ENCODE measurements at places on chromosomes 5 and 9. TPM values are rescaled to one million over a fixed set of nuclear protein-coding genes. Genes with fewer than 3 reads are reported as not detected.
A peak's percentile ranks its signal among the peaks of the same experiment; 100 is the strongest.

- H3K36me3 ChIP-seq, result no peaks in the 10 kb centered on the region
- H3K27ac ChIP-seq, result no peak overlapping the region
- no peaks in the 10 kb centered on the region for H3K27me3 ChIP-seq
- DNase-seq, result no peak
- H3K4me1 ChIP-seq, result no peaks in the 10 kb centered on the region
- H3K4me3 ChIP-seq, result no peak overlapping the region
Measured at GRCh38 chr5:146745931-146746577, 132.5 kb downstream of the PPP2R2B start.

- no peak overlapping the region for H3K4me3 ChIP-seq
- no peaks in the 10 kb centered on the region for H3K4me1 ChIP-seq
- H3K27ac ChIP-seq, result no peak overlapping the region
- DNase-seq, result no peak
- no peaks in the 10 kb centered on the region for H3K27me3 ChIP-seq
Measured at GRCh38 chr5:39100301-39100850, 26.2 kb upstream of the RICTOR start.

GRCh38 chr9:35827486-35827885 is 1.0 kb downstream of the FAM221B start:
- H3K4me3 ChIP-seq, result no peak overlapping the region
- H3K27ac ChIP-seq, result no peak overlapping the region
- no peaks in the 10 kb centered on the region for H3K27me3 ChIP-seq
- DNase-seq, result no peak
- H3K4me1 ChIP-seq, result peaks cover 6% of the 10 kb centered on the region

GRCh38 chr9:118401546-118401945 is 697.3 kb downstream of the TLR4 start:
- no peaks in the 10 kb centered on the region for H3K27me3 ChIP-seq
- H3K36me3 ChIP-seq, result no peaks in the 10 kb centered on the region
- DNase-seq, result no peak
- H3K4me3 ChIP-seq, result no peak overlapping the region
- H3K27ac ChIP-seq, result no peak overlapping the region

DNA sequence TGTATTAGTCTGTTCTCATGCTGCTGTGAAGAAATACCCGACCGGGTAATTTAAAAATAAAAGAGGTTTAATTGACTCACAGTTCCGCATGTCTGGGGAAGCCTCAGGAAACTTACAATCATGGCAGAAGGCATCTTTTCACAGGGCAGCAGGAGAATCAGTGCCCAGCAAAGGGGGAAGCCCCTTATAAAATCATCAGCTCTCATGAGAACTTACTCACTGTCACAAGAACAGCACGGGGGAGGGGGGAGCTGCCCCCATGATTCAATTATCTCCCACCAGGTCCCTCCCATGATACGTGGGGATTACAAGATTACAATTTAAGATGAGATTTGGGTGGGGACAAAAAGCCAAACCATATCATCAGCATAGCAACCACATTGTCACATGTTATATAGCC is 102.5 kb downstream of the GPBP1 start:
- H3K4me1 ChIP-seq, result no peaks in the 10 kb centered on the region
- no peaks in the 10 kb centered on the region for H3K36me3 ChIP-seq
- H3K4me3 ChIP-seq, result no peak overlapping the region
- H3K27me3 ChIP-seq, result no peaks in the 10 kb centered on the region

- H3K27ac ChIP-seq, result no peak overlapping the region
- no peak overlapping the region for H3K4me3 ChIP-seq
- no peaks in the 10 kb centered on the region for H3K36me3 ChIP-seq
- H3K4me1 ChIP-seq, result no peaks in the 10 kb centered on the region
Measured at GRCh38 chr9:102550266-102550665, 444.9 kb upstream of the CYLC2 start.

DNA sequence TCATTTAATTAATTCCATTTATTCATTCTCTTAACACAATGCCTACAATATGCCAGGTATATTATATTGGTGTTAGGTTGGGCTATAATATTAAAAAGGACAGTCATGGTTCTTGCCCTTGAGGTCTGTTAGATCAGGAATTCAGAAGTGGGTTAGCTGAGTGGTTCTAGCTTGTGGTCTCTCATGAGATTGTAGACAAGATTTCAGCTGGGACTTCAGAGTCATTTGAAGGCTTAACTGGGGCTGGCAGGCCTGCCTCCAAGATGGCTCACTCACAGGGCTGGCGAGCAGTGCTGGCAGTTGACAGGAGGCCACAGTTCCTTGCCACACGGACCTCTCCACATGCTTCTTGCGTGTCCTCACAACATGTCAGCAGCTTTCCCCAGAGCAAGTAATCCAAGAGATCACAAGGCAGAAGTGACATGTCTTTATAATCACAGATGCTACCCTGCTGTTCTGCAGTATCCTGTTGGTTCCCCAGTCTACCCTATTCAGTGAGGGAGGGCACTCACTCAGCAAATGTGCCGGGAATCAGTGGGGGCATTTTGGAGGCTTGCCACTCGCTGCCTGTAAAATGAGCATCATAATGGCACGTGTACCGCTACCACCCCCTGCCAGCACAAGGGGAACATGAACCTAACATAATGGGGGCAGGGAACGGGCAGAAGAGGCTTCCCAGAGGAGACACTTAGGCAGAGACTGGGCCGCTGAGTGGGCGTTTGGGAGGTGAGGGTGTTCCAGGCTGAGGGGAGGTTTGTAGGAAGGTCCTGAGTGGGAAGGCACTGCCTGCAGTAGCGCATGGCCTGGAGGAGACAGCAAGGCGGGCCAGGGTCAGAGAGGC is 70.0 kb downstream of the EXOSC2 start:
- DNase-seq, result no peak
- H3K27me3 ChIP-seq, result no peaks in the 10 kb centered on the region
- H3K4me3 ChIP-seq, result no peak overlapping the region
- H3K4me1 ChIP-seq, result peaks cover 15% of the 10 kb centered on the region
- H3K36me3 ChIP-seq, result no peaks in the 10 kb centered on the region
- no peak overlapping the region for H3K27ac ChIP-seq

- H3K4me1 ChIP-seq, result peaks cover 14% of the 10 kb centered on the region
- H3K36me3 ChIP-seq, result no peaks in the 10 kb centered on the region
- peak; percentile 81 for DNase-seq
- no peaks in the 10 kb centered on the region for H3K27me3 ChIP-seq
- H3K4me3 ChIP-seq, result peak within 1 kb of the TSS; percentile 62
- H3K27ac ChIP-seq, result peak within 1 kb of the TSS; percentile 76
Measured at GRCh38 chr9:96383165-96383942, at the start of gene SLC35D2. Gene SLC35D2, minus strand, starts transcription at chr9:96383711. Its CDS starts 77 bp downstream, at chr9:96383634.

DNA sequence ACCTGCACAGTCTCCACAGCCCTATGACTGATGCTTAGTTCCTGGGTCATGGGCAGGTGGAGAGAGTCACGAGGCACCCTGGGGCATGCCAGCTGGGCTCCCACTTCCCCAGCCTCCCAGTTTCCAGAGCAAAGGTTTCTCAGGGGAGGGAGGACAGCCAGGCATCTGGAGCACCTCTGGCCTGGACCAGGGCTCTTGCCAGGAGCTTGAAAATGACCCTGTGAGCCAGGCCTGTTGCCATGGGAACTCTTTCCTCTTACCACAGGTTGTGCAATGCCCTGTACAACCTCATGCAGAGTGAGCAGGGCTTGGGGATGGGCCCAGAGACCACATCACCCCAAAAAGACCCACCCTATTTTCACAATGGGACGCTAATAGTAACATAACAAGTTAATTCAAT is 113.1 kb downstream of the PSD2 start:
- H3K4me3 ChIP-seq, result no peak overlapping the region
- H3K27me3 ChIP-seq, result no peaks in the 10 kb centered on the region
- no peaks in the 10 kb centered on the region for H3K36me3 ChIP-seq
- DNase-seq, result no peak

The PCDHA7 gene
- not detected for total RNA-seq

The SLC2A6 gene
- 4.8 TPM for total RNA-seq

The CTSL gene
- 106 TPM for total RNA-seq

The PIP5K1B gene
- total RNA-seq, result 57.5 TPM

The QSOX2 gene
- 5.6 TPM for total RNA-seq

The SHC3 gene
- total RNA-seq, result 0.20 TPM

Data from heart left ventricle (tissue), 16 donors.